ENCODE measurements at places on chromosomes 12 and 14. TPM values are rescaled to one million over a fixed set of nuclear protein-coding genes. Genes with fewer than 3 reads are reported as not detected.

- no peak for DNase-seq
Measured at GRCh38 chr12:43102546-43103264, 449.3 kb downstream of the ADAMTS20 start.

DNA sequence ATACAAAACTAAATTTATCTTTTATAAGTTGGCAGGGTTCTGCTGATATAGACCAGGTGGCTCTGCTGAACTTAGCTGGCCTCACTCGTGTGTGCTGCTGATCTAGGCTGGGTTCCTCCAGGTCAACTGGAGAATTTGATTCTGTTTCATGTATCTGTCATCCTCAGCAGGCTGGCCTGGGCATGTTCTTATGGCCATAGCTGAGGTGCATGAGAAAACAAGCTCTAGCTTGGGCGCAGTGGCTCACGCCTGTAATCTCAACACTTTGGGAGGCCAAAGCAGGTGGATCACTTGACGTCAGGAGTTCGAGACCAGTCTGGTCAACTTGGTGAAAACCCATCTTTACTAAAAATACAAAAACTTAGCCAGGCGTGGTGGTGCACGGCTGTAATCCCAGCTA, 24.3 kb upstream of the BCL2L14 start:
- DNase-seq, result no peak

DNA sequence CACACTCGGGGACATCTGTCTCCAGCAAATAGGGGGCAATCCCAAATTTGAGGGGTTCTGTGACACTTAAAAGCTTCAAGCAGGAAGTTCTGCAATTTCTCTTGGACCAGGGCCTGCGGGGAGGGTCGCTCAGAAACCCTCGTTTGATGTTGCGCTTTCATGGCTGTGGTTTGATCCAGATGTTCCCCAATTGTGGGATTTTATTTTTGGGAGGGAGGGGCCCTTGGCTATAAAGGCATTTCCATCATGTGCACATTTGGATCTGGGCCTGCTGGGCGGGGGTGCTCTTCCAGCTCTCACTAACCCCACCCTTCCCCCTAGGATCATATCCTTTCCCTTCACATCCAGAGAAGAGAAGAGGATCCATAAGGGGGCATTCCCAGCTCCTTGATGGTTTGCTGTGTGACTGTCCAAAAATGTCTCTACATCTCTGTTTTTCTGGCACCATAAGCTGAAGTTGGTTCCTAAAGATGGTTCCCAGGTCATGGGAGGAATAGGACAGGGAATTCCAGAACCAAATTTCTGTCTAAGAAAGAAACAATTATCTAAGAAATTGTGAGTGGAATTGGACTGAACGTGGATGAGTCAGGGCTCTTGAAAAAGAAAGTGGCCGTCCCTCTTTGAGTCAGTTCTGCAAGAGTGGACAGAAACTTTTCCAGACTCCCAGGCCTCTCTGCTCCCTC, 47.2 kb downstream of the SMUG1 start:
- no peak for DNase-seq

MTERF2 gene
- total RNA-seq, result 15.9 TPM

RD3L gene
- not detected for total RNA-seq

ZBTB42 gene
- 9.4 TPM for total RNA-seq

Data from ureter (tissue), 1 donor.